A549 treated with CpdA at 1 μM for 4 hours (cell line): ENCODE measurements at places on chromosomes 3 and 15. TPM values are rescaled to one million over a fixed set of nuclear protein-coding genes. Genes with fewer than 3 reads are reported as not detected.

NPAP1 gene
- total RNA-seq = not detected in 5 replicates

PLA2G4E gene
- not detected in 5 replicates for total RNA-seq

LARP6 gene
- 56.7 to 84.5 TPM (median 78.1 TPM) in 5 replicates for total RNA-seq

RASA2 gene
- 7.0 to 11.7 TPM (median 9.3 TPM) in 5 replicates for total RNA-seq

TJP1 gene
- 58.6 to 89.3 TPM (median 63.7 TPM) in 5 replicates for total RNA-seq

SLC38A3 gene
- 0.01 to 0.04 TPM in 2 of 5 replicates, not detected in the others for total RNA-seq

KLHL6 gene
- not detected in 5 replicates for total RNA-seq

CPLX3 gene
- not detected in 5 replicates for total RNA-seq

MYO5C gene
- 4.4 to 6.3 TPM (median 5.2 TPM) in 5 replicates for total RNA-seq

GOLGA6D gene
- total RNA-seq = 0.05 TPM in 1 of 5 replicates, not detected in the others

SENP7 gene
- 1.7 to 2.5 TPM (median 2.3 TPM) in 5 replicates for total RNA-seq

DPPA2 gene
- total RNA-seq = not detected in 5 replicates

CD200R1 gene
- total RNA-seq = 0.05 to 0.22 TPM (median 0.11 TPM) in 4 of 5 replicates, not detected in the other

LRRIQ4 gene
- total RNA-seq = not detected in 5 replicates

CHRNA5 gene
- total RNA-seq = 29.2 to 36.9 TPM (median 36.2 TPM) in 5 replicates

TOP2B gene
- total RNA-seq = 63.5 to 90.0 TPM (median 65.8 TPM) in 5 replicates

KCNMB3 gene
- total RNA-seq = 0.99 to 1.7 TPM (median 1.5 TPM) in 5 replicates

FAM81A gene
- total RNA-seq = 11.0 to 14.6 TPM (median 13.6 TPM) in 5 replicates

ARPP19 gene
- 90.7 to 115 TPM (median 103 TPM) in 5 replicates for total RNA-seq

GALNT15 gene
- total RNA-seq = 0.03 to 0.21 TPM in 2 of 5 replicates, not detected in the others

HRG gene
- 0.02 TPM in 1 of 5 replicates, not detected in the others for total RNA-seq

SERPINI2 gene
- total RNA-seq = not detected in 5 replicates

SUSD5 gene
- 3.2 to 4.3 TPM (median 3.5 TPM) in 5 replicates for total RNA-seq

CCR2 gene
- total RNA-seq = not detected in 5 replicates

AMIGO3 gene
- total RNA-seq = 0.26 to 1.7 TPM (median 0.57 TPM) in 5 replicates

HIGD2B gene
- not detected in 5 replicates for total RNA-seq

C3orf70 gene
- 0.02 TPM in 1 of 5 replicates, not detected in the others for total RNA-seq

GOLGA8G gene
- total RNA-seq = 0.02 TPM in 1 of 5 replicates, not detected in the others

ZNF662 gene
- total RNA-seq = not detected in 5 replicates

SCG5 gene
- total RNA-seq = 2.1 to 2.6 TPM (median 2.3 TPM) in 5 replicates

SOX14 gene
- not detected in 5 replicates for total RNA-seq

PARL gene
- total RNA-seq = 57.4 to 68.6 TPM (median 64.5 TPM) in 5 replicates

TMC3 gene
- not detected in 5 replicates for total RNA-seq

P2RY1 gene
- 0.36 to 0.41 TPM (median 0.37 TPM) in 5 replicates for total RNA-seq

RARB gene
- 7.8 to 15.4 TPM (median 11.3 TPM) in 5 replicates for total RNA-seq

LNP1 gene
- total RNA-seq = 0.79 to 1.1 TPM (median 0.85 TPM) in 5 replicates

TRPM1 gene
- not detected in 5 replicates for total RNA-seq

TMIE gene
- 0.06 to 0.17 TPM (median 0.16 TPM) in 3 of 5 replicates, not detected in the others for total RNA-seq

BNC1 gene
- 0.29 to 0.52 TPM (median 0.50 TPM) in 5 replicates for total RNA-seq

SLC24A5 gene
- total RNA-seq = not detected in 5 replicates

CMTM8 gene
- 6.2 to 10.7 TPM (median 9.7 TPM) in 5 replicates for total RNA-seq

CPB1 gene
- not detected in 5 replicates for total RNA-seq

BCL2A1 gene
- 16.8 to 25.4 TPM (median 19.7 TPM) in 5 replicates for total RNA-seq

XYLB gene
- 3.5 to 5.5 TPM (median 4.4 TPM) in 5 replicates for total RNA-seq

RGMA gene
- 0.16 to 0.31 TPM (median 0.18 TPM) in 5 replicates for total RNA-seq

UROC1 gene
- total RNA-seq = not detected in 5 replicates

C3orf49 gene
- total RNA-seq = not detected in 5 replicates

RTP3 gene
- not detected in 5 replicates for total RNA-seq

PRSS50 gene
- not detected in 5 replicates for total RNA-seq

LIPC gene
- total RNA-seq = 0.11 to 0.21 TPM in 2 of 5 replicates, not detected in the others

FOXB1 gene
- not detected in 5 replicates for total RNA-seq

ISLR2 gene
- total RNA-seq = 0.13 to 0.27 TPM (median 0.15 TPM) in 5 replicates
